Esophagus squamous epithelium (tissue), 5 donors: ENCODE measurements at places on chromosomes 13 and 19.

- no peak for DNase-seq
Observed at GRCh38 chr13:25890671-25891212, 161.1 kb downstream of the SHISA2 start.

GRCh38 chr19:55368701-55369563 lies 1.3 kb downstream of the IL11 start:
- no peak for DNase-seq

GRCh38 chr19:39236527-39236926 lies 8.3 kb downstream of the IFNL3 start:
- DNase-seq: no peak

DNA sequence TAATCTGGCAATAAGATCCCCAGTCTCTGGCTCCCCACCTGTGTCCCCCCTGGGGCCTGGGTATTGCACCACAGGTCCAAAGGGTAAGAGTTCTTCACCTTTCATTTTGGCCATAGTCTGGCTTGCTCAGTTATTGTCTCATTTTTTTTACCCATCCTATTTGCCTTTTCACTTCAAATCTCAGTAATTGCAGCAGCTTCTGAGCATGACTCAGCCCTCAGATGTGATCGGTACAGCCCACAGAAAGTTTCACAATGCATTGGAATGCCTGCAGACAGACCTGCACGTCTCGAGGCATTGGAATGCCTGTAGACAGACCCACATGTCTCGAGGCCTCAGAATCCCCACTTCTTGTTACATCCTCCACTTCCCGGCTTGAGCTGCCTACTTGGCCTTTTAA lies 173.6 kb downstream of the NUFIP1 start:
- no peak for DNase-seq

DNA sequence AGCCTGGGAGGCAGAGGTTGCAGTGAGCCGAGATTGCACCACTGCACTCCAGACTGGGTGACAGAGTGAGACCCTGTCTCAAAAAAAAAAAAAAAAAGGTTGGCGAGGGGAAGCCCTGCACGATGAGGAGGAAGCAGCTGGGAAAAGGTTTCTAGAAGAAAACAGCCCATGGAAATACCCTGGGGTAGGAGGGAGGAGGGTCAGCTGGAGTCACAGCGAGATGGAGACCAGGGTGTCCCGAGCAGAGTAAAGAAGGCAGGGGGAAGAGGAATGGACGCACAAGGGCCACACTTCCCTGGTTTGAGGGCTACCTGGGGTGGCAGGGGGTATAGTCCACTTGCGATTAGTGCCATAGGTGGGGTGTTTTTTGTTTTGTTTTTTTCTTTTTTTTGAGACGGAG lies 6.4 kb downstream of the KANK3 start:
- no peak for DNase-seq

- no peak for DNase-seq
Observed at GRCh38 chr19:23800271-23800670, 41.6 kb upstream of the ZNF681 start.

DNA sequence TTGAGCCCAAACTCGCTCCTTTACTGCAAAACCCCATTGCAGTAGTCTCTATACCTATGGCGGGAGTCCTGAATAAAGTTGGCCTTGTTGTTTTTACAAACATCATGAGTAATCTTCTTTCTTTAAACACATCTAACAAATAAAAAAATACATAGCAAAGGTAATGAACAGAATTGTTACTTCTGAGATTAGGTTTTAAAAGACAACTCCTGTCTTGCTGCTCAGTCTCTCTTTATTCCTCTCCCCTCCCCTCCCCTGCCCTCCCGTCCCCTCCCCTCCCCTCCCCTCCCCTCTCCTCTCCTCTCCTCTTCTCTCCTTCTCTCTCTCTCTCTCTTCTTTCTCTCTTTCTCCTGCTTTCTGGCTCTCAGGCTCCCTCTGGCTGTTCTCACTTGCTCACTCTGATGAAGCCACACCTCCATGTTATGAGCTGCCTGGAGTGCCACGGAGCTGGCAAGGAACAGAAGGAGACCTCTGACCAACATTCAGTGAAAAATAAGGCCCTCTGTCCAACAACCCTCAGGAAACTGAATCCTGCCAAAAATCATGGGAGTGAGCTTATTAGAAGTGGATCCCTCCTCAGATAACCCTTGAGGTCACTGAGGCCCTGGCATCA lies 300.7 kb upstream of the MIR17HG start:
- DNase-seq: no peak

- no peak for DNase-seq
Observed at GRCh38 chr19:1080360-1081161, 13.6 kb downstream of the ARHGAP45 start.

- no peak for DNase-seq
Observed at GRCh38 chr13:33345842-33346241, 60.3 kb upstream of the STARD13 start.
